Esophagus squamous epithelium (tissue), 5 donors: ENCODE measurements at places on chromosomes 6 and 20.

DNA sequence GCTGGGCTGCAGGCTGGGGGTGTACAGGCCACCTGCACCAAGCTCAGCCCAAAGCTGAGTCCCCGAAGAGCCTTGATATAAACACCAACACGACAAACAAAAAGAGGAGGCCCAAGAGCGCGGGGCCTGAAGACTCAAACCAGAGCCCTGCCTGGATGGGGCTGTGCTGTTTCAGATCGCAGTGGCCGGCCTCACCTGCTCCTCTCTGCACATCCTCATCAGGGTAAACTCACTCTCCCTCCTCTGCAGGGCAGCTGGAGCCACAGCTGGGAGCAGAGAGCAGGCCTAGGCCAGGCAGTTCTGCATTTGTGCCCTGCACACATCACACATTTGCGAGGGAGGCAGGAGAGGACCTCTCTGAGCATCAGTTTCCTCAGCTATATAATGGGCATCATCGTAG, 3.7 kb upstream of the RBM38 start:
- DNase-seq = no peak
- H3K36me3 ChIP-seq = no peaks in the 10 kb centered on the region
- no peak overlapping the region for H3K27ac ChIP-seq
- H3K4me3 ChIP-seq = no peak overlapping the region
- H3K4me1 ChIP-seq = peaks cover 32% of the 10 kb centered on the region

DNA sequence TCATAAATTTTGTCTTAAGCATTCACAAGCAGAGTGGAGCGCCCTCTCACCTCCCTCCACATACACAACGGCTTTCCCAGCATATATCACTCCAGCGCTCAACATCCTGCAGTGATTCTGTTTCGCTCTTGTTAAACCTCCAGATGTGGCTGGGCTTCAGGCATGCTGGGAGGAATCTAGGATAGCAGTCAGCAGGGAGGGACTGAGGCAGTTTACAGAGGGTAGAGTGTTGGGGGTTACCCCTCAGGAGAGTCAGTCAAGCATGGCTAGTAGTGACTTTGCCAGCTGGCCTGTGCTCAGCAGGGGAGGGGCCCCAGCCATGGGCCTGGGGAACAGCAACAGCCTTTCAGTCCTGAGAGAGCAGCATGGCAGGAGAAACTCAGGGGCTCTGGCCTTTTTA, 161.4 kb upstream of the FLRT3 start:
- no peaks in the 10 kb centered on the region for H3K4me1 ChIP-seq
- DNase-seq = no peak
- H3K36me3 ChIP-seq = no peaks in the 10 kb centered on the region
- H3K27ac ChIP-seq = no peak overlapping the region
- no peak overlapping the region for H3K4me3 ChIP-seq
- no peaks in the 10 kb centered on the region for H3K27me3 ChIP-seq

- peak overlapping the region; percentile 99 for H3K27ac ChIP-seq
- no peaks in the 10 kb centered on the region for H3K27me3 ChIP-seq
- H3K4me3 ChIP-seq = peak overlapping the region; percentile 79
Observed at GRCh38 chr6:30683980-30684338, 2.5 kb downstream of the PPP1R18 start.

DNA sequence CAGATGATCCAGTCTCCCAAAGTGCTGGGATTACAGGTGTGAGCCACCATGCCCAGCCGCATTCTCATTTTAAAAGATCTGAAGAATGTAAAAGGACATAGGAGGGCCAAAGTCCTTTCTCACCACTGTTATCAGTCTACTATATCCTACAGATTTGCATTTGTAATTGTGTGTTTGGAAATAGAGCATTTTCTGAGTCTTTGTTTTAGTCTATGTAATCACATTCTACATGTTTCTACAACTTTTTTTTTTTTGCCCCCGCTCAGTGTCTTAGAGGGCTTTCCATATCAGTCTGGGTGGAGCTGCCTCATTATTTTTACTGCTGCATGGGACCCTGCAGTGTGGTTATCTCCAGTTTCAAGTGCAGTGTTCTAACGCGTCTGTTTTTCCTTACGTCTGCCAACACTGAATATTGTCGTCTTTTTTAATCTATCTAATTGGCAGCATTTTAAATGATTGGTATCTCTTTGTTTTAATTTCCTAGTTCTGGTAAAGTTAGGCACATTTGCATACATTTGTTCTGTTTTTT, 7.8 kb downstream of the CUL9 start:
- H3K4me1 ChIP-seq = peaks cover 14% of the 10 kb centered on the region
- peaks cover 92% of the 10 kb centered on the region for H3K36me3 ChIP-seq
- H3K27ac ChIP-seq = no peak overlapping the region
- DNase-seq = no peak

- no peak overlapping the region for H3K27ac ChIP-seq
- H3K27me3 ChIP-seq = no peaks in the 10 kb centered on the region
- H3K36me3 ChIP-seq = no peaks in the 10 kb centered on the region
Observed at GRCh38 chr6:162639951-162640350, 87.6 kb downstream of the PRKN start.

- H3K27me3 ChIP-seq = no peaks in the 10 kb centered on the region
- peak overlapping the region; percentile 87 for H3K27ac ChIP-seq
- H3K4me1 ChIP-seq = peaks cover 42% of the 10 kb centered on the region
- H3K36me3 ChIP-seq = no peaks in the 10 kb centered on the region
Observed at GRCh38 chr20:19976595-19977372, 40.4 kb upstream of the NAA20 start.

DNA sequence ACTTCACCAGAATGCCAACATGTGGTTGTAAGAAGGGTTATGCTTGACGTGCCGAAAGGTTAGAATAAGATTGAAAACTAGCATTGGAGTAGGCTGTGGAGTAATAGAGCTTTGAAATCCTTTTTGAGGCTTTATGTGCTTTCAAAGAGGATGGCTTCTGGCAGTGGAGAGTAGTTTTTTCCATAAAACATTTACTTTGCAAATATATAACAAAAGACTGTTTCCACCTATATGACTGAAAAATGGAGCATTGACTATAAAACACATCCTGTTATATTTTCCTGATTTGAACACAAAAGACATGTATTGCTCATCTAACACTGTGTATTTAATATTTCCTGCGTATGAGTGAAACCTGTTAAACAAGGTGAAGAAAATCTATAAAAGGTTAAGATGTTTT, 38.8 kb downstream of the ZFAND3 start:
- H3K27ac ChIP-seq = no peak overlapping the region
- no peaks in the 10 kb centered on the region for H3K4me1 ChIP-seq
- no peak overlapping the region for H3K4me3 ChIP-seq
- no peaks in the 10 kb centered on the region for H3K27me3 ChIP-seq

DNA sequence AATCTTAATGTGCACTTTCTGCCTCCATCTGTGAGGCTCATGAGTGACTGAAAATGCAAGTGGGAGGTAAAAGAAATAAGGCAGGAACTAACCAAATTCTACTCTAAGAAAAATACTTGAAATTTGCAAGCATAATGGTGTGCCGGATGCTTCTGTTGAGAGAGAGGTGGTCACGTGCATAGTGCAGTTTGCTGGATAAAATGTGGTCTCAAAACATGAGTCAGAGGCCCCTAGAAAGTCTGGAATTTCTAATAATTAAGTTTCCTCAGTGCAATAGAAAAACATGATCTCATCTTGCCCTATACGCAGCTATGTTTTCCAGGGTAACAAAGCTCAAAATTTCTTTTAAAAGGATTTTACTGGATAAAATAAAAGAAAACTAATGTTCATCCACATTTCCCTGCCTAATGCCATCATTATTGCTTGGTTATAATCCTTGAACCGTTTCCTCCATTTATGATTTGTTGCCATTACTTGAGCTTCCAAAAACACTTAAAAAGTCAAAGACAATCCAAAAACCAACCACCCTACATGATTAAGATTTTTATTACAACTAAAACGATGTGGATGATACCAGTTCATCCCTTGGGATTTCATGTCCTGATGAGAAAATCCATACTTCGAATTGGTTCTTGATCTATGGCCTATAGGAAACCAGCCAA, 351.7 kb upstream of the ARID1B start:
- no peak overlapping the region for H3K4me3 ChIP-seq
- DNase-seq = no peak
- H3K36me3 ChIP-seq = no peaks in the 10 kb centered on the region
- H3K27me3 ChIP-seq = no peaks in the 10 kb centered on the region

- no peaks in the 10 kb centered on the region for H3K36me3 ChIP-seq
- H3K27ac ChIP-seq = no peak overlapping the region
- no peak for DNase-seq
- no peaks in the 10 kb centered on the region for H3K27me3 ChIP-seq
- H3K4me3 ChIP-seq = no peak overlapping the region
Observed at GRCh38 chr20:60424267-60424902, 466.2 kb downstream of the CDH26 start.

- no peak overlapping the region for H3K27ac ChIP-seq
- H3K27me3 ChIP-seq = no peaks in the 10 kb centered on the region
- H3K4me1 ChIP-seq = no peaks in the 10 kb centered on the region
- no peak for DNase-seq
Observed at GRCh38 chr6:159233365-159234101, 64.3 kb downstream of the FNDC1 start.

DNA sequence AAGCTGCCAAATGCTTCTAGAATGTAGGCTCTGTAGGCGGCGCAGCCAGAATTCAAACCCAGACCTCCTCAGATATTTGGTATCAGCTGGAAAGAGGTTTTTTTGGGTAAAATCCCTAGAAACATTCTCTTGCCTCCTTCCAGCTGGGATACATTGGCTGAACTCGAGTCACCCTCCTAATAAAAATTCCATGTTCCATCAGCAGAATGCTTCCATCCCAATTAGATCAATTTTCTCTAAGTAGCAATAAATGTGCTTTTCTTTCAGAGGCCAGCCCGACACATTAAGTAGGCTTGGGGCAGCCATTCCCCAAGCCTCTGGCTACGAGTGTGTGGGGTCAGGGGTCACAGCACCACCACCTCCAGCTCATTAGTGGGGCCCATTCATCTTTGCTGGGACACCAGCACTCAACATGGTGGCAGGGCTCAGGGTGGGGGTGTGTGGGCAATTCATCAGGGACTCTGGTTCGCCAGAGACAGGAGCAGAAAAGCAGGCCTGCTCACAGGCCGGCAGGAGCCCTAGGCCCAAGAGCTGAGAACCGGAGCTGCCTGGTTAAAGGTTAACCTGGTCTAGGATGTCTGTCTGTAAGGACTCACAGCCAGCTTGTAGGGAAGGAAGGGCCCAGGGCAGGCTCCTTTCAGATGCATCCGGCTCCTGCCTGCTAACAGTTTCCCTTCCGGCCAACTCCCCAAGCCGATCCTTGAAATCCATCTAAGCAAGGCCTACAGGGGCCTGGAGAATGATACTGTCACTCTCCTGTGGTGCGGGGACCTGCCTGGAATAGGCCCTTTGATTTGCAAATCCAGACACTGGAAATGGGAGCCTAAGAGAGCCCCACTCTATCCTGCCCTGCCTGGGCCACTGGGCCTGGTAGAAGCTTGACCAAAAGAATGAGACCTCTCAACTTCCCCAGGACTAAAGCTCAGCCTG, 159.1 kb upstream of the TOP1 start:
- DNase-seq = no peak
- H3K36me3 ChIP-seq = no peaks in the 10 kb centered on the region
- H3K27me3 ChIP-seq = no peaks in the 10 kb centered on the region
- peaks cover 8% of the 10 kb centered on the region for H3K4me1 ChIP-seq

DNA sequence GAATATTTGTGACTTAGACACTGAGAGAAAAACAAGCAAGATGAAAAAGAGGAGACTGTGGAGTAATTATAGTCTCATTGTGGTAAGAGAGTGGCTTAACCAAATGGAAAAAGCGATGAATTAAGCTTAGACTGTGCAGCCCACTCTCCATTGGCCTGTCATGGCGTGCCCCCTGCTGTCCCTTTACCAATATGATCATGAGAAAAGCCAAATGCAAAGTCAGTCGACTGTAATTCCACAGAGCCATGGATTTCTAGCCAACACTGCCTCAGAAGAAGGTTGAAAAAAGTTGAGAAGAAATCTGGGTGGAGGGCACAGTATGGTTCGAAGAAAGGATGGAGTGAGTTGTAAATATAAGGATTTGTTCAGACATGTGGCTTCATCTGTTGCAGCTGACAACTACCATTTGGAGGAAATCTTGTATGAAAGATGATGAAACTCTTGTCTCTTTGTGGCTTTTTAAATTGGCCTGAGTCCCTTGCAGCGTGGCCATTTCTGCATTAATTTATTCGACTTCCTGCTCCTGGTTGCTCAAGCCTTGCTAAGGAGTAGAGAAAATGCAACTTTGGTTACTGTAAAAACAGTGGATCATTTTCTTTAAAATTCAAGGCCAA, 251.4 kb downstream of the DOK5 start:
- no peak overlapping the region for H3K27ac ChIP-seq
- no peak overlapping the region for H3K4me3 ChIP-seq
- no peaks in the 10 kb centered on the region for H3K4me1 ChIP-seq
- no peaks in the 10 kb centered on the region for H3K27me3 ChIP-seq
- DNase-seq = no peak

GRCh38 chr6:63677282-63677681, 41.7 kb downstream of the PHF3 start:
- no peaks in the 10 kb centered on the region for H3K4me1 ChIP-seq
- no peak for DNase-seq
- H3K36me3 ChIP-seq = no peaks in the 10 kb centered on the region
- no peak overlapping the region for H3K27ac ChIP-seq
- H3K27me3 ChIP-seq = no peaks in the 10 kb centered on the region
- H3K4me3 ChIP-seq = no peak overlapping the region

GRCh38 chr6:71252410-71252809, 36.2 kb upstream of the OGFRL1 start:
- no peaks in the 10 kb centered on the region for H3K4me1 ChIP-seq
- no peaks in the 10 kb centered on the region for H3K36me3 ChIP-seq
- no peak overlapping the region for H3K4me3 ChIP-seq
- DNase-seq = no peak
- H3K27me3 ChIP-seq = no peaks in the 10 kb centered on the region

DNA sequence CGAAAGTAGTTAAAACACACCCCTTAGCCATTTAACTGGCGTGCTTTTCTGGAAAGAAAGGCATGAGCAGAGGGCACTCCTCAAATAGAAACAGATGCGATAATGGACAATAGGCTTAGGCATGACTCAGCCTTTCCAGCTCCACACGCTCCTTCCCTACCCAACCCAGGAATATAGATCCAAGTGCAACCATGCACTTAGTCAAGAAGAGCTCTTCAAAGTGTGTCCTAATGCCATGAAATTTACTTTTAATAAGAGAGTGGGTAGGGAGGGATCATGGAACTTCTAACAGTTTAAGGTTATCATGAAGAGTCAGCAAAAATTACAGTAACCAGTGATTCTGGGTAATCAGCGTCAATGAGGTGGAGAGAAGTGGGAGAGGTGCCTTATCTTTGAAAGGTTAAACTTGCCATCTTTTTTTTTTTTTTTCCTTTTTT, 2.4 kb upstream of the EFHC1 start:
- H3K4me1 ChIP-seq = peaks cover 6% of the 10 kb centered on the region
- H3K27me3 ChIP-seq = no peaks in the 10 kb centered on the region
- no peaks in the 10 kb centered on the region for H3K36me3 ChIP-seq
- no peak for DNase-seq

- H3K4me3 ChIP-seq = no peak overlapping the region
- peaks cover 28% of the 10 kb centered on the region for H3K36me3 ChIP-seq
- DNase-seq = no peak
- no peaks in the 10 kb centered on the region for H3K27me3 ChIP-seq
- H3K4me1 ChIP-seq = peaks cover 71% of the 10 kb centered on the region
Observed at GRCh38 chr20:25022680-25023079, 30.1 kb upstream of the APMAP start.

GRCh38 chr6:104771258-104771832, 88.4 kb downstream of the HACE1 start:
- no peak for DNase-seq
- H3K4me3 ChIP-seq = no peak overlapping the region
- no peaks in the 10 kb centered on the region for H3K4me1 ChIP-seq
- H3K36me3 ChIP-seq = no peaks in the 10 kb centered on the region
